ENCODE measurements at places on chromosomes 6 and 20. TPM values are rescaled to one million over a fixed set of nuclear protein-coding genes. Genes with fewer than 3 reads are reported as not detected.

TRIM38 gene
- 5.3 TPM for total RNA-seq

MCCD1 gene
- not detected for total RNA-seq

NRN1 gene
- 23.0 TPM for total RNA-seq

ACSS1 gene
- 30.0 TPM for total RNA-seq

SOX12 gene
- total RNA-seq = 16.4 TPM
